C1 segment of cervical spinal cord (tissue), 14 donors: ENCODE measurements at places on chromosomes 3 and 15.

DNA sequence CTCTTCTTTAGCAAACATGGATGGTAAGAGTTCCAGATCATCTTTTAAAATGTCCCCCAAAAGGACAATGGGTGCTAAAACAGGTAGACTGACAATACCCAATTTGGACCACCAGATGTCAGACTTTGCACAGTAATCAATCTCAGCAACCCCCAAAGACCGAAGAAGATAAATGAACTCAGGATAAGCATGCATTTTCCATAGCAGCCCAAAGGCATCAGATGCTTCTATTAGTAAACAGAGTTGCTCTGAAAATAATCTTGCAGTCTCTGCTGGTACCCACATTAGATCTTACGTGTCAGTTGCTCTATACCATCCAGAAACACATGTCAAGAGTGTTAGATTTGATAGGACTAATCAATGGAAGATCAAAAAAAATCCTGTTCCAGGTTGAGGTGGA lies 20.6 kb downstream of the MYH15 start:
- DNase-seq = no peak

- no peak for DNase-seq
These were observed 238.0 kb downstream of the FOXP1 start for GRCh38 chr3:71345429-71346040.

- no peak for DNase-seq
These were observed 98.6 kb downstream of the FBLN2 start for GRCh38 chr3:13647298-13648059.

GRCh38 chr15:75171408-75171807 lies 30.3 kb upstream of the C15orf39 start:
- DNase-seq = no peak

GRCh38 chr3:59006634-59007517 lies 42.9 kb downstream of the CFAP20DC start:
- no peak for DNase-seq
